ENCODE measurements at places on chromosomes 4 and X. TPM values are rescaled to one million over a fixed set of nuclear protein-coding genes. Genes with fewer than 3 reads are reported as not detected.

Gene AFP
- total RNA-seq = not detected

Gene USP46
- 12.8 TPM for total RNA-seq

Gene NKX6-1
- under 0.01 TPM for total RNA-seq

Gene LIMCH1
- 3.3 TPM for total RNA-seq

Gene MAP3K15
- total RNA-seq = not detected

Gene SSX4B
- not detected for total RNA-seq

Gene HPSE
- 0.16 TPM for total RNA-seq

Gene WAS
- total RNA-seq = 0.36 TPM
